ENCODE measurements at places on chromosomes 3 and 15.

- DNase-seq, result no peak
These were observed 237.7 kb downstream of the SUCLG2 start for GRCh38 chr3:67416703-67417102.

DNA sequence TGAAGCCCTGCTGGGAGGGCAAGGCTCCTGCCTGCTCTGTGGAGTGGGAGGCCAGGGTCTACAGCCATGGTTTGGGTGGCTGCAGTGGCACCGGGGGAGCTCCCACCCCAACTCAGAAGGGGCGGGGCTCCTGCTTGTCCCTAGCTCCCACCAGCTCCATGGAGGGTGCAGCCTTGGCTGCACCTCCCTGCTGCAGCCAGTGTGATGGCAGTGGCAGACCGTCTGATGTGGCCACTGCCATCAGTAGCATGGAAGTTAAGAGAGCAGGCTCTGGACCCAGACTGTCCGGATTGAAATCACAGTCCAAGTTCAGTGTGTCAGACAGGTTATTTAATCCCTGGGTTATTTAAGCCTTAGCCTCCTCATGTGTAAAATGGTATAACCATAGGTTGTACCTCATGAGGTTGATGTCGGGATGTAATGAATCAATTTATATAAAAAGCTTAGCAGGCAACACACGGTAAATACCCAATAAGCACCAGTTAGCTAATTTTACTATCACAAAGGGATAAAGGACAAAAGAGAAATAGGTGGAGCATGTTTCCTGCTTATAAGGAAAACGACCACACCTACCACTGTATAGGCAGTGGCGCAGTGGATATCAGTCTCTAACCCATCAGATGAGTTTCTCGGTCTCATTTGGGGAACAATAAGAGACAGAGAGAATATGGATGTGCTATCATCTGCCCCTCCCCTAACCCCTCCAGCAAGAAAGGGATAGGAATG lies 13.1 kb upstream of the NR1I2 start:
- no peak for DNase-seq

- no peak for DNase-seq
These were observed 69.3 kb downstream of the MESD start for GRCh38 chr15:80920271-80920699.

GRCh38 chr3:194176274-194176991 lies 40.5 kb downstream of the HES1 start:
- no peak for DNase-seq

- DNase-seq, result no peak
These were observed 93.7 kb downstream of the ABI3BP start for GRCh38 chr3:100899440-100900091.

GRCh38 chr15:38111070-38111469 lies 141.6 kb upstream of the SPRED1 start:
- DNase-seq, result no peak

DNA sequence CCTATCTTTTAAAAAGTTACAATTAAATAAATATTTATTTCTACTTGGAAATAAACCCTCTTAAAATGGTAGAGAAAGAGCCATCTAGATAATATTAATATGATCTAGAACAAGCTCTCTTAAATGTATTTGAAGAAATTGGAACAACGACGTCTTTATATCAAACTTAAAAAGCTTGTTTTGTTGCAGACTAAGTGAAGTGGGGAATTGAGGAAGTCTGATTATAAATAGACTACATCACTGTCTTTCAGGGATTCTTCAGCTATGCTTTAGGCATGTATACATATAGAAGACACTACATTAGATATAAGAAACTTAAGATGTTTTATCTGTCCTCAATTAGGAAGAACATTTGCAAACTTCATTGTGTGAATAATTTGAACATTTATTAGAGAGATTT lies 1.8 kb downstream of the BCHE start:
- DNase-seq, result no peak

GRCh38 chr3:15205934-15206661 lies at the start of gene CAPN7:
CAPN7 (plus strand) TSS chr3:15206246; CDS start chr3:15206496, 250 bp downstream.
- DNase-seq, result no peak

GRCh38 chr3:186514296-186515002 lies 29.7 kb downstream of the CRYGS start:
- DNase-seq, result no peak

DNA sequence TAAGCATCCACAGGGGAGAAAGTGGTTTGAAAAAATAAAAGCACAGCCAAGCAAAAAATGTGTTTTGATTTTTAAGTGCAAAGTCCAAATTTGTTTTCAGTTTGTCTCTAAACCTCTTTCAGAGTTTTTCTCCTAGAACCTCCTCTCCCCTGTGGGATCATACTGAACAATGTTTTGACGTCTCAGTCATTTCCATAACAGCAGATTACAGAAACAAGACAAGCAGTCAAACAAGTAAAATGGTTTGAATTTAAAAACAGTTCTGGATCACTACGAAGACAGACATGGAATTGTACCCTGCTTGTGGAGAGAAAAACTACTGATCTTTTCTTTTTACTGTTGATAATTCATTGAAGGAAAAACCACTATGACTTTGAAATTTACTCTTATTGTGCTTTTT lies 245.7 kb upstream of the CNTN4 start:
- DNase-seq, result no peak

DNA sequence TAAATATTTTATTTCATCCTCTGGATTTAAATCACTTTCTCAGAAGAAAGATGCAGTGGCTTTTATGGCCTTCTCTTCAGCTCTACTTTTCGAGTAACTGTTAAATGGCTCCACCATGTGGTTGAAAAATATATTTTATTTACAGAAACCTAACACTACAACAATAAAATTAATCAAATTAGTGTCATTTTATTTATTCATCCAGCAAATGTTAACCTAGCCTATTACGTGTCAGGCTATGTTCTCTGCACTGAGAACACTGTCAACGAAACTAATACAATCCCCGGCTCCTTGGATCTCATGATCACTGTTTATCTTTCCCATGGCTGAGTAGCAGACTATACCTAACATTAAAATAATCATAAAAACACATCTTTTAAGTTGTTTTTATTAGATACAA lies 148.0 kb upstream of the OSTN start:
- peak; percentile 54 for DNase-seq

DNA sequence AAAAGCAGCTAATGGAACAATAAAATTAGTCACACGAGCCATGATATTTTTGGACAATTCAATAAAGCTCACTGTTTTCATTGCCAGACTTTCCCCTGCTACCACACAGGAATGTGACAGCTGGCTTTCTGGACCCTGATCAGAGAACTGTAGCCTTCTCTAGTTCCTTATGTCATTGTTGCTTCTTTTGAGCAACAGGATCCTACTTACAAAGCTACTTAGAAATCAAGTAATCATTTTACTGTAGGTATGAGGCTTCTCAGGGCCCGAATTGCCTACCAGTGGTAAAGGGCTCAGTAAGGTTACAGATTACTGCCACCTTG lies 94.3 kb upstream of the AADACL2 start:
- DNase-seq, result no peak

GRCh38 chr15:48974882-48975281 lies 11.2 kb upstream of the SHC4 start:
- no peak for DNase-seq

- no peak for DNase-seq
These were observed 206.7 kb downstream of the ZNF621 start for GRCh38 chr3:40731445-40731844.

Measured in NCI-H345 (cell line).